ENCODE measurements at places on chromosomes 16 and 17.

DNA sequence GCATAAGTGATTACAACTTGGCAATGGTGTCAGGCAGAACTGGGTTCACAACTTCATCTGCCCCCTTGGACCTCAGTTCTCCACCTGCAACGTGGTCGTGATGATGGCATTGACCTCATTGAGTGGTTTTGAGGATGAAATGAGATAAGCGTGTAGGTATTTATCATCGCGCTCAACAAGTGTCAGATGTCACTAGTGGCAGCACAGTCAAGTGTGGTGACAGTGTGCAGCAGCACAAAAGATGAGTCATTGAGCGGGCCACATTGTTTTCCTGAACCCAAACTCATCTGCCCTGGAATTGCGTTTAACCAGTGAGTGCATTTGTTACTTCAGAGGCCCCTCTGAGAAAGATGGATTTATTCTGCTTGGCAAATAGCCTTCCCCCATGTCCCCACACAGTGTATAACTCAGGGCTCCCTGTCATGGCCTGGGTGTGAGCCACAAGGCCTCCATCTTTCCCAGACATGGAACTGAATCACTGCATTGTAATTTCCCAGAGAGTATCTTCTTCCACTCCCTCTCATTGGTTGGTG lies 20.9 kb downstream of the IRX3 start:
- DNase-seq = no peak

GRCh38 chr17:70987867-70988340 lies 818.6 kb downstream of the KCNJ2 start:
- DNase-seq = no peak

- peak; percentile 38 for DNase-seq
Observed at GRCh38 chr16:89094252-89094879, 714 bp downstream of the ACSF3 start.

- peak; percentile 63 for DNase-seq
Observed at GRCh38 chr17:65514082-65514481, 47.4 kb downstream of the AXIN2 start.

DNA sequence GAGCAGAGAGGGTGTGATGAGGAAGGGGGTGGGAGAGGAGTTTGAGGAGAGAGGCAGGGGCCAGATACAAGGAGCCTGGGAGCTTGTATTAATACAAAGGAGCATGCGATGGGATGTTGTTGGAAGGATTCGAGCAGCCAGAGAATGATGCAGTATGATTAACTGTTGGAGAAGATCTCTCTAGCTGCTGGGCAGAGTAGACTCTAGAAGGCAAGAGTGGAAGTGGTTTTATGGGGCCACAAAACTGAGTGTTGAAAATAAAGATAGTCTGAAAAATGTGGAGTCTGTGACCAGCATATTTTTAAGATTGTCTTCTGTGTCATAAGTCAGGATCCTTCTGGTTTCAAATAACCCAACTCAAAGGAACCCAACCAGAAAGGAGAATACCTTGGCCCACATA lies 98.3 kb downstream of the MSI2 start:
- no peak for DNase-seq

- DNase-seq = no peak
Observed at GRCh38 chr17:73224237-73224636, 31.4 kb downstream of the COG1 start.

DNA sequence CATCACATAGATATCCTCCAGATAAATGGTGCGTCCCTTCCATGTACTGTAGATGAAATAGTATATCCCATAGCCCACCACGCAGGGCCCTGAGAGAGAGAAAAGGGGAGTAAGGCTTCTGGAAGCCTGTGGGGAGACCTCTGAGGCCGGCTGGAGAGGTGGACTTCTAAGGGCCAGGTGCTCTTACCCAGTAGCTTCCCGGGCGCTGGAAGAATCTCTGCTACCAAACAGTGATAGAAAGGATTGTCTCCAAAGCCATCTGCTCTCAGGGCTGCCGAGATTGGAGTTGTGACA lies 718 bp downstream of the SAT2 start:
- DNase-seq = no peak

- no peak for DNase-seq
Observed at GRCh38 chr16:10065019-10065418, 117.2 kb downstream of the GRIN2A start.

DNA sequence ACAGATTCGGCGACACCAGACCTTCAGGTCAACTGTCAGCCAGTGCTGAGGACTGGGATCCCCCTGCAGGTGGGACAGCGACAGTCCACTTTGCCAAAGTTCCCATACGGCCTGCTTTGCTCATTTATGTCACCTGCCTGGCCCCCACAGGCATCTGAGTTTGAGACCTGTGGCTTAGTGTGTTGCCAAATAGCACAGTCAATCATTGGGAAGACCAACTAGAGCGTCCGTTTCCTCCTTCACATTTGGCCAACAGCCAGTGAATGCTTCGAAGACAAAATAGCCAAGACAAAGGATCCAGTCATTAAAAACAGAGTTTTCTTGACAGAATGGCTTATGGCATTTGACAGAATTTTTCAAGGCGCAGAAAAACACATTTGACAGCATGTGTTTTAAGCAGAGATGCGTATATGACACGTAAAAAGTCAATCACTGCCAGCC lies 113.8 kb downstream of the ABCC12 start:
- peak; percentile 13 for DNase-seq

DNA sequence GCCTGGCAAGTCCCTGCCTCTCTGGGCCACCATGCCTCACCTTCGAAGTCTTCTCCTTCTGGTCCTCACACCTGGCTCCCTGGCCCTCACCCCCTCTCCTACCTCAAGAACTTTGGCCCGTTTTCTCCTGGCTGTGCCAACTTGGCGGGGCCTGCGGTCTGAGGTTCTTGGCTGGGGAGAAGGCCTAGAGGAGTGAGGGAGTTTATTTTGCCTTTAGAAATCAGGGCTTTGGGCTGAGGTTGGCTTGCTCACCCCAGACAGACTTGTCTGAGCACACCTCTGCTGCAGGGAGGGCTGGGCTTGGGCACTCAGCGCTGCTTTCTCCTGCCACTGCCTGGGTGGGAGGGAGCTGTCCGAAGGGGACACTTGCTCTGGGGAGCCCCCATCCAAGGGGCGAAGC lies 23.3 kb upstream of the TAC4 start:
- DNase-seq = no peak

DNA sequence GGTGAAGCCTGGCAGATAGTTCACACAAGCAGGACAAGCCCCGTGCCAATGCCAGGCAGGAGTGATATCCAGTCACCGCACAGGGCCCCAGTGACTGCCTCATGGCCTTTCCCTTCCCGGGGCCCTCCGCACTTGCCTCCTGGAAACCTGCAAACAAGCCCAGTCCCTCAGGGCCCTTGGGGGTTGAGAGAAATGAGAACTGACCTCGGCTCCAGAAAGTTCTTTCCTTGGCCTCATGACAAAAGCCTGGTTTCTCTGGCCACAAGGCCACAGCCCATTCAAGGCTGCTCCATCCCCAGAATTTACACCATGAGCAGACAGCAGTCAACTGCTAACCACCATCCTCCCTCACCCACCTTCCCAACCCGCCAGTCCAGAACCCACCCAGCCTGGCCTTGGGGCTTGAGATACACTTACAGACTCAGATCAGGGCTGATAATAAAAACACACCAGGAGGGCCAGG lies 77.6 kb downstream of the CCDC182 start:
- no peak for DNase-seq

DNA sequence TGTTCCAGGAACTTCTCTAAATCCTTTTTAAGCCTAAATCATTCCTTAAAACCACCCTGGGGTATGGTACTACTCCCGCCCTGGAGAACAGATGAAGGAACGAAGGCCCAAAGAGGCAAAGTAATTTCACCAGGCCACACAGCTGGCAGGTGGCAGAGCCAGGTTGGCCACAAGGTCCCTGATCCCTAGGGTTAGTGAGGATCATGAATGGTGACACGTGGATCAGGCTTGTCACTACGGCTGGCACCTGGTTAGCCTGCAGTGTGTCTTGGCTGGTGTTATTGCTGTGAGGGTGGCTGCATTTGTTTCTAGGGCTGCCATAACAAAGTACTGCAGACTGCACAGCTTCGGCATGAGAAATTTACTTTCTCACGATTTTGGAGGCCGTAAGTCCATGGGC lies 26.0 kb upstream of the ZNF423 start:
- no peak for DNase-seq

All from stimulated activated CD4-positive, alpha-beta T cell treated with anti-CD3 and anti-CD28 coated beads, Interleukin-15, amount 100 ng/mL, for 24 hours (primary cell).